ENCODE measurements at places on chromosomes 3 and 15. TPM values are rescaled to one million over a fixed set of nuclear protein-coding genes. Genes with fewer than 3 reads are reported as not detected.

- no peak for DNase-seq
Observed at GRCh38 chr3:59563072-59563605, 513.3 kb upstream of the CFAP20DC start.

The ENTPD3 gene
- not detected for total RNA-seq

- no peak for DNase-seq
Observed at GRCh38 chr3:15217841-15218267, 11.8 kb downstream of the CAPN7 start.

The IL20RB gene
- total RNA-seq, result 3.8 TPM

DNA sequence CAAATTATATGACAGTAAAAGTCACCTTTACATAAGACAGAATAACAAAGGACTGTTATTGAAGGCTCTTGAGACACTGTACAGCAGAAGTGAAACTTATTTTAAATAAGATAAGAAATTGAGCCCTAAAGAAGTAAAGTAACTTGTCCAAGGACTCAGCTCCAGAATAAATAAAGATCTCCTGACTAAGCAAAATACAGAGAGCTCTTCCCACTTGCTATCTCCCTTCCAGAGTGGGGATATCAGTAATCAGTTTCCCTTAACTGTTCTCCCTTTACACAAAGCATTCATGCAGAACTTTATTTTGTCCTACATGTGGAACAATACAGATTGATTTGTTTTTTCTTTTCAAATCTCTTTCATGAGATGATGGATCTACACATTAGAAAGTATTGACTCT, 129.5 kb upstream of the BHLHE40 start:
- DNase-seq, result no peak

The ELL3 gene
- 7.0 TPM for total RNA-seq

- no peak for DNase-seq
Observed at GRCh38 chr3:42012383-42012934, 50.6 kb upstream of the ULK4 start.

DNA sequence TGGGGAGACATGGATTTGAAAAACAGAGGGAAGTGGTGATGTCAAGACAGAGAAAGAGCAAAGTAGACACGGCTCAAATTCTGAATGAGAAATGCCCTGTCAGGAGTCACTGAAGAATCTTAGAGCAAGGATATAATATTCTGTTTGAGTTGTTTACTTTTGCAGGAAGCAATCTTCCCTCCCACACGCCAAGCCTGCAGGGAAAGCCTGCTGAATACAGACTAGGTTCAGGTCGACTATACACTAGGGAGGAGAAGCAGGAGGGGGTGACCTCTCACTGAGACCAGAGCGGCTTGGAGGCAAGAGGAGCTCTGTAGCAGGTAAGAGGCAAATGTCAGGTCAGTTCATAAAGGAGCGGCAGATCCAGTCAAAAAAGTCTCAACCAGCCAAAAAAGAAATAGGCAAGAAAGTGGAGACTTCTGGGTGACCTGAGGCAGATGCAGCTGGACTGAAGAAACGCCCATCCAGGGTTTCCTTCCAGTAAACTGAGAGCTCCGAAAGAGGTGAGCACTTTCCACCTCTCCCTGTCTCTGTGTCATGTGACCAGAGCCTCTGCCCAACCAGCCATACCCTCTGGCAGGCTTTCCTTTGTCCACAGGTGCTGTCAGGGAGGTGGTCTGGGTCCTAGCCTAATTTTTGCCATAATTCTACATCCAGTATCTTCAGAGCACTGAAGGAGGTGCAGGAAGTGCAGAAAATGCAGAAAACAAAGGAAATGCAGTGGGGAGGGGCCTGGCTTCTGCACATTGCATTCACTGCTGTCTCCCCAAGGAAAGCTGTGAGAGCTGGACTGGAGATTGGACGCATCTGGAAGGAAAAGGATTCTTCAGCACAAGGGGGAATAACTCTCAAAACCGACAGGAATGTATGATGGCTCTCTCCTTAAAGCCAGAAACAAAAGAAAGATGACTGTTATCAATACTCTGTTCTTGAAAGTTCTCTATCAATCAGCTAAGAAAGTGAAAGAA, 37.8 kb upstream of the CTXND1 start:
- no peak for DNase-seq

GRCh38 chr15:89070197-89071124, 17.8 kb upstream of the ABHD2 start:
- no peak for DNase-seq

- DNase-seq, result no peak
Observed at GRCh38 chr3:123816673-123817207, 67.4 kb downstream of the MYLK start.

- no peak for DNase-seq
Observed at GRCh38 chr3:42214565-42215283, 51.3 kb downstream of the CCK start.

The NUP210 gene
- 72.7 TPM for total RNA-seq

The BCL2A1 gene
- not detected for total RNA-seq

- no peak for DNase-seq
Observed at GRCh38 chr3:69524816-69525215, 138.9 kb upstream of the FRMD4B start.

DNA sequence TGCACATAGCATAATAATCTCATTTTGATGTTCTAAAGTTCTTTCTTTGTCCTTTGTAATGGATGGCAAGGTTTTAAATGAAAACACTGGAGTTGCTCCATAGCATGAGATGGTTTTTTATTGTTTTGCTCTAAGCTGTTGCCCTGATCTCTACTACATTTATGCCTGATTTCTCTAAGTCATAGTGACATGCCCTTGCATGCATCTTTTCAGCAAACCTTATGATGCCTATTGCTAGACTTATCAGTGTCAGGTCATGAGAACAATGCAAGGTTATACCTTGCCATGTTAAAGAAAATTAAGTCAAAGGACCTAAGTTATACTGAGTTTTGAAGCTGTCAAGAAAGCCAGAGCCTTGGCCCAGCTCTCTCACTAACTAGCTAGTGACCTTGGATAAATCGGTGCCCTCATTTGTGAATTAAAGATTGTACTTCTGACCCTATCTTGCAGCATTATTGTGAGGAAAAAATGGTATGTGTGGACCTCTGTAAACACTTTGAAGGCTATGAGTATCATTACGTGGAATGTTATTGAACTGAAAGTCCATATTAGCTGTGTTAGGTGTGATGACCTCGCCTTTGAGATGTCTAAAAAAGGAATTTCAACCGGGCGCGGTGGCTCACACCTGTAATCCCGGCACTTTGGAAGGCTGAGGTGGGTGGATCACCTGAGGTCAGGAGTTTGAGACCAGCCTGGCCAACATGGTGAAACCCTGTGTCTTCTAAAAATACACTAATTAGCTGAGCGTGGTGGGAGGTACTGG, 256.4 kb upstream of the UBE2E1 start:
- peak; percentile 11 for DNase-seq

DNA sequence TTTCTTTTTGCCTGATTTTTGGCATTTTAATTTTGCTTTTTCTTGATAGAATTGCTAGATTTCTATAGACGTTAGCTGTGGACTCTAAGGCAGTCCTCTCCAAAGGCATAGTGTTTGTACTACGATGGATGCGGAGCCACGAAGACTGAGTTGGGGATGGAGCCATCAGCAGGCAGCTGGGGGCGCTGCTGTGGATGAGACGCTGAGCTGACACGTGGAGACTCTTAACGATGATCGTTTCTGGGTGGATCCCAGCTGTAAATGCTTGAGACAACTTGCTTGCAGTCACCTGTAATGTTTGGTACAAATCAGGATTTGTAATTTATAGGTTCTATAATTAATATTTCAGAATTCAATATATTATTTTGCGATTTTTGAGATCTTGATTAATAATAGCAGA, 13.3 kb upstream of the PPP1R2 start:
- DNase-seq, result no peak

The NRG4 gene
- 5.2 TPM for total RNA-seq

DNA sequence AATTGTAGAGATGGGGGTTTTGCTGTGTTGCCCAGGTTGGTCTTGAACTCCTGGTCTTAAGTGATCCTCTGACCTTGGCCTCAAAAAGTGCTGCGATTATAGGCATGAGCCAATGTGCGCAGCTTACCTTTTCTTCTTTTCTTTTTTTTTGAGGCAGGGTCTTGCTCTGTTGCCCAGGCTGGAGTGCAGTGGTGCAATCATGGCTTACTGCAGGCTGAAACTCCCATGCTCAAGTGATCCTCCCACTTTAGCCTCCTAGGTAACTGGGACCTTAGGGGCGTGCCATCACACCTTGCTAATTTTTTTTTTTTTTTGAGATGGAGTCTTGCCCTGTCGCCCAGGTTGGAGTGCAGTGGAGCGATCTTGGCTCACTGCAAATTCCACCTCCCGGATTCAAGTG, 13.0 kb downstream of the RBM6 start:
- no peak for DNase-seq

GRCh38 chr3:97952872-97953271, 19.4 kb downstream of the RIOX2 start:
- DNase-seq, result peak; percentile 69

The OR5K2 gene
- not detected for total RNA-seq

DNA sequence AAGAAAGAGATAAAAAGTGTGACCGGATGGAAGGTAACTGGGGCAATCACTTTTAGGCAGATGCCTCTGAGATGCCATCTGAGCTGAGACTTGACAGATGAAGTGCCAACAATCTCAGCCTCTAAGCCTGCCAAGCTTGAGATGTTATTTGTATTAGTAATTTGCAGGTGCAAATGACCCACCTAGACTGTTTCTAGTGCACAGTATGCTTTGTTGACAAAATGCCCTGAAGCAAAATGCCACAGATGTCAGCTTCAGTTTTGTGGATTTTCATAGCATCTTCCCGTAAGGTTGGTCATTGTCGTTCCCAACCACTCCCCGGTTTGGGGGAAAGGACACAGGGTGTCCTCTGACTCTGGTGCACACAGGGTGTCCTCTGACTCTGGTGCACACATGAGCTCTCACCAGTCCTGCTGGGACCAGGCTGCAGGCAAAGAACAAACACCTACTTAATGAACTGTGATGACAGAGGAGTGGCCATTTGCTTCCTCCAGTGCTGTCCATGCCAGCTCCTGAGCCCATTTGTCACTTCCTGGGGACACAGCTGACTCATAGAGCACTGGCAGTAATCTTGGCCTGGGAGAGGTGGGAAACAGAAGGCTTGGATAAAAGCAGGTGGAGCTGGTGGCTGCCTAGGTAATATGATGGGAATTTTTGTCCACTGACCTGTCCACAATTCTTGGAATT, 16.7 kb upstream of the PPP1R2 start:
- peak; percentile 75 for DNase-seq

DNA sequence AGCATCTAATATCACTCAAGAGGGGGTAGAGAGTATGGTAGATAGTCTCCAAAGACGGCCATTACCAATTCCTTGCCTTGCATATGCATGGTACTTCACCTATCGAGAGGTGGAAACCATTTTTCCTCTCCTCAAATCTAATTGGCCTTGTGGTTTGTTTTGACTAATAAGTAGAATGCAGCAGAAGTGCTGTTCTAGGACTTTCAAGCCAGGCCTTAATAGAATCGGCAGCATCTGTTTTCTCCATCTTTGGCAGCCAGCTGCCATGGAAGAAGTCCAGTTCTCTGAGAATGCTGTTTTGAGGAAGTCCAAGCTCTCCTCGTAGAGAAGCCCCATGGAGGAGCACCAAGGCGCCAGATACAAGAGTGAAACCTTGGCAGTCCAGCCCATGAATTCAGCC, 59.1 kb upstream of the RASGRP1 start:
- DNase-seq, result no peak

DNA sequence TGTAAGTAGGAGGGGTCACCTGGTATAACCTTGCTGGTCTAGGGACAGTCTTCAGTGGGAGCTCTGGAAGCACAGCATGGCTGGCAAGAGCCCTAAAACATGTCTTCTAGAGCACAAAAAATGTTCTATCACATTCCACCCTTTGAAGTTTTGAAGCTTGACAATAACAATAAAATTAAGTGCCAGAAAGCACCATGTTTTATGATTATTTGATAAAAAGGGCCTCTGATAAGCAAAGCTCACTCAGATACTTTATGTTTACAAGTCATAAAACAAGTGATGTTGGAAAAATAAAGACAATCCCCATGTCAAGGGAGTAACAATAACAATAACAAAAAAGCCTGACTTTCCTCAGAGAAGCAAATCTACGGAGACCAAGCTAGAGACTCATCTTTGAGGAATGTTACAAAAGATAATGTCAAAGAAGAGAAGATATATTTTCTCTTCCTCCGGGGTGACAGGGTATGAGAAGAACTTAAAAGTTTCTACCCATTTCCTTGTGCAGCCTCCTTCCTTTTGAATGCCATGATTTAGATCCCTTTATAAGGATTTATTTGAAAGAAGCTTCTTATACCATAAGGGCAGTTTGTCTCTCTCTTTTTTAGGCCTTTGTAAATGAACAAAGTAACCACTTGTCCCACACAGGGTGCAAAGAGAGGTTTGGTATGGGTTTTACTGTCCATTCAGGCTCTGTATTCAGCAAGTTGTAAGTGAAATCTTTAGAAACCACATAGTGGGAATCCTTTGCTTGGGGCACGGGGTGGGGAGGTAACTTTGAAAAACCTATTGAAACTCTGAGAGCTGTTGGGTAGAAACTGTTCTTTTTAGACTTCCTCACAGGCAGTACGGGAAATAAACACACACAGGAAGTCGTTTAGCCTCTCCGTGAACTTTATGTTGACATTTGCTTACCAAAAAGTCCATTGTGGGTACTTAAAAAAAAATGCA, 109.6 kb upstream of the RBMS3 start:
- no peak for DNase-seq

The TLR9 gene
- 0.30 TPM for total RNA-seq

DNA sequence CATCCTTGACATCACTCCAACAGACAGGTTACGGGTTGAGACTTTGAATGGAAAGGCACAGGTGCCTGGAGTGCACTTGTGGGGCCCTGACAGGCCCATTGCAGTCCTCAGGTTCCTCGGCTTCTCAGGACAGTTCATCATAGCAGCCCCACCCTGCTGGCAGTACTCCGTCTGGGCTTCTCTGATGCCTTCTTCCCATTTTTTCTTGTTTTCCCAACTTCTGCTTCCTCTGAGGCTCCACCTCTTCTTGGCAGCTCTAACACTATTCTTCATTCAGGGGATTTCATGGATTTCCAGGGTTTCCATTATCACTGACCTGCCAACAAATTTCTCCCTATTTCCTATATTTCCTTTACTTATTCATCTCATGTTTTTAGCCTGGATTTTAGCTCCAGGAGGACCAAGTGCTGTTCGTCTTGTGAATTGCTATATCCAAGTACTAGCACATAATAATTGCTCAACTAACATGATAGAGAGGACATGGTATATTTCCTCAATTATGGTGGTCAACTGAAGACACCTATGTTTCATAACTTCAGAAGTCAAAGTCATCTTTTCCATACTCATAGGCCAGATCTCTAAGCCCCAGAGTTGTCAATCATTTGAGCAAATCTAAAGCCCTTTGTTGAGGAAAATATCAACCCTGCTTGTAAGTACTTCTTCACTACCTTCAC, 16.2 kb downstream of the NCEH1 start:
- no peak for DNase-seq
